ENCODE measurements at places on chromosomes 7 and 10. TPM values are rescaled to one million over a fixed set of nuclear protein-coding genes. Genes with fewer than 3 reads are reported as not detected.

- DNase-seq, result no peak
These were observed 142.8 kb downstream of the DNAJC1 start for GRCh38 chr10:21860718-21861117.

SPDYE5 gene
- total RNA-seq, result not detected

BHLHA15 gene
- 0.81 TPM for total RNA-seq

GRCh38 chr10:33237736-33238624 lies 96.5 kb downstream of the NRP1 start:
- DNase-seq, result no peak

DNA sequence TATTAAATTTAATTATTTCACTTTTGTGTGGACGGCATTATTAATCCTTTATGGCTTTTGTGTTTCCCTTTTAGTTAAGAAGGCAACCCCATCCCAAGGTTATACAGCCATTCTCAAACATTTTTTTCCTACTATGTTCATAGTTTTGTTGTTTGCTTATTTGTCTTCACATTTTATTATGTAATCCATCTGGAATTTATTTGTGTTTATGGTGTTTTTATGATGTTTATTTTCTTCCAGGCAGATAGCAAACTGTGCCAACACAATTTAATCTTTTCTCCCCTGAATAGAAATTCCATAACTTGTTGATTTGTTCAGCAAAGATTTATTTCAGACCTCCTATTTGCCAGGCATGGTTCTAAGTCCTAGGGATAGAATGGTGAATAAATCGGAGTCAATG lies 42.9 kb downstream of the RAB18 start:
- no peak for DNase-seq

DNA sequence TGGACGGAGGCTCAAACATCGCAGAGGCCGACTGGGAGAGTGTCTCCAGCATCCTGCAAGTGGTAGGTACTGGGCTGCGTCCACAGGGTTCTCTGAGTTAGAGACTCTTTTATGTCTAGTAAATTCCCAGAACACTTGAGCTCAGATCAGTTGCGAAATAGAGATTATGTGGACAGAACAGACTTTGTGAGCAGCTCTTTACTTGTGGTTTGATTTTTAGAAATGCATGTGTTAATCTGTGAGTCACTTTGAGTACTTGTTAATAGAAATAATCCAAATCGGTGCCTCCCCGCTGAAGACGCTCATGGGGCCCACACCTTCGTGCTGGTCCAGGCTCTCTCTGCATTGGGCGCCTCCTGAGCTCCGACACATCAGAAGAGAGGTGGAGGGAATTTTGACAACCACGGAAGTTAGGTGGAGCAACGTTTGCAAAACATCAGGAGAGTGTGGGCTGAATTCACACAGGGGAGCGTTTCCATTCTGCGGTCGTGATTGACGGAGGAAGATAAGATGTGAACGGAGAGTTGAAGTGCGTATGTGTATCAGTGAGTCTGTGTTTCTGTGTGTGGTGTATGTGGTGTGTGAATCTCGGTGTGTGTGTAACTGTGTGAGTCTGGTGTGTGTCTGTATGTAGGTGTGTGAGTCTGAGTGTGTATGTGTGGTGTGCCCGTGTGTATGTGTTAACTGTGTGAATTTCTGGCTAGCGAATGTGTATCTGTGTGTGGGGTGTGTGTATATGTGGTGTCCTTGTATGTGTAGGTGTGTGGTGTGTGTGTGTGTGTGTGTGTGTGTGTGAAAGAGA lies 32.1 kb downstream of the PFKP start:
- no peak for DNase-seq

HOGA1 gene
- total RNA-seq, result 2.3 TPM

GRCh38 chr10:48503293-48503911 lies 101.5 kb downstream of the ARHGAP22 start:
- DNase-seq, result no peak

DNA sequence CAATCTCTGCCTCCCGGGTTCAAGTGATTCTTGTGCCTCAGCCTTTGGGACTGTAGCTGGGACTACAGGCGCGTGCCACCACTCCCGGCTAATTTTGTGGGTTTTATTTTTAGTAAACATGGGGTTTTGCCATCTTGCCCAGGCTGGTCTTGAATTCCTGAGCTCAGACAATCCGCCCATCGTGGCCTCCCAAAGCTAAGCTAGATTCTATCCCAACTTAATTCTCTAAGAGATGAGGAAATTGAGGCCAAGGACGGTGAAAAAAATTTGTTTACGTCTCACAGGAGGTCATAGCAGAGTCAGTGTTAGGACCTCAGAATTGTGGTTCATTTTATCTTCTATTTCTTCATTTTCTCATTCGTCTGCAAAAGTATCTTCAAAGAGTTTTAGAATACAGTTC lies 6.1 kb downstream of the CCAR1 start:
- DNase-seq, result no peak

- no peak for DNase-seq
These were observed 158.4 kb downstream of the BBS9 start for GRCh38 chr7:33287738-33288137.
